ENCODE measurements at places on chromosomes 5 and 9.

- DNase-seq: no peak
Measured at GRCh38 chr9:124188331-124189110, 69.2 kb upstream of the NEK6 start.

GRCh38 chr5:87877023-87877422 lies 391.6 kb downstream of the TMEM161B start:
- no peak for DNase-seq

- DNase-seq: no peak
Measured at GRCh38 chr5:74243634-74244033, 396.9 kb downstream of the ENC1 start.

GRCh38 chr9:135070198-135070951 lies 17.1 kb upstream of the OLFM1 start:
- DNase-seq: no peak

- no peak for DNase-seq
Measured at GRCh38 chr5:99308131-99308530, 379.3 kb upstream of the CHD1 start.

GRCh38 chr5:137019229-137019628 lies 479.9 kb downstream of the SPOCK1 start:
- DNase-seq: no peak

DNA sequence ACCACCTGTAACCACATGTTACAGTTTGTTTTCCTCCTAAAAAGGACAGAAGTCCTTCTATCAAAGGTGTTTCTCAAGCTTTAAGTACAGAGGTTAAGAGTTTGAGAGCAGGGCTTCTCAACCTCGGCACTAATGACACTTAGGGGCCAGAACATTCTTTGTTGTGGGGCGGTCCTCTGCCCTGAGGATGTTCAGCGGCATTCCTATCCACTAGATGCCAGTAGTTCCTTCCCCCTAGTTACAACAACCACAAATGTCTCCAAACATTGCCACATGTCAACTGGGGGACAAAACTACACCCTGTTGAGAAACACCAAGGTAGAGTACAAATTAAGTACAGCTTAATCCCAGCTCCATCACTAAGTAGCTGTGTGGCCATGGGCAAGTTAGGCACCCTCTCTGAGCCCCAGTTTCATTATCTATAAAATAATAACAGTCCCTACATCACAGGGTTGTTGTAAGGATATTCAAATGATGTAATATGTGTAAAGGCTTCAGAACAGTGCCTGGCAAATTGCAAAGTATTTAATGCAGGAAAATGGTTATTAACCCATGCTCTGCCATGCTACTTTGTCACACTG lies 44.6 kb downstream of the PIP5K1B start:
- DNase-seq: no peak

GRCh38 chr5:80193401-80193800 lies 62.4 kb downstream of the SERINC5 start:
- no peak for DNase-seq

- no peak for DNase-seq
Measured at GRCh38 chr9:78463750-78464149, 166.8 kb downstream of the PSAT1 start.

GRCh38 chr9:82989929-82990328 lies 73.0 kb downstream of the RASEF start:
- no peak for DNase-seq

Data from stimulated activated CD8-positive, alpha-beta memory T cell treated with anti-CD3 and anti-CD28 coated beads, Interleukin-4, amount 100 ng/mL, for 24 hours (primary cell).